ENCODE measurements at places on chromosomes 12 and 14.

- DNase-seq: peak; percentile 90
Measured at GRCh38 chr14:104827177-104828055, 26.5 kb downstream of the ZBTB42 start.

GRCh38 chr12:65263777-65264176, 14.7 kb upstream of the MSRB3 start:
- no peak for DNase-seq

- DNase-seq: no peak
Measured at GRCh38 chr14:35406506-35407305, 2.2 kb upstream of the NFKBIA start.

- no peak for DNase-seq
Measured at GRCh38 chr12:62694116-62694515, 227.5 kb downstream of the MON2 start.

GRCh38 chr12:58671196-58671595, 249.1 kb downstream of the LRIG3 start:
- DNase-seq: no peak

- no peak for DNase-seq
Measured at GRCh38 chr12:24596768-24597388, 352.0 kb downstream of the BCAT1 start.

DNA sequence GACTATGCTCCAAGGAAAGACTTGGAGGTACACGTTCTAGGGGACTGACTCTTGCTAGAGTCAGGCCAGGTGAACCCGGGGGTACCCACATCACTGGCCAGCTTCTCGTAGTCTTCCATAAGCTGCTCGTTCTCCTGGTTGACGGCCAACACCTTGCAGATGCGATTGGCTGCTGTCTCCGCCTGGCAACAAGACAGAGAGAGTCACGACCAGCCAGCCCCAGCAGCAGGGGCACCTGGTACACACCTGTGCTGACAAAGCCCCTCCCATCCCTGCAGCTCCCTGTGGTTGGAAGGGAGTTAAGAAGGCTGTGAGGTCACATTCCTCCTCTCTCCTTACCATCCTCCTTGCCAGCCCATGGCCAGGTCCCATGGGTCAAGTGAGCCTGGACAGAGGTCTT, 85.5 kb downstream of the ACTN1 start:
- DNase-seq: no peak

DNA sequence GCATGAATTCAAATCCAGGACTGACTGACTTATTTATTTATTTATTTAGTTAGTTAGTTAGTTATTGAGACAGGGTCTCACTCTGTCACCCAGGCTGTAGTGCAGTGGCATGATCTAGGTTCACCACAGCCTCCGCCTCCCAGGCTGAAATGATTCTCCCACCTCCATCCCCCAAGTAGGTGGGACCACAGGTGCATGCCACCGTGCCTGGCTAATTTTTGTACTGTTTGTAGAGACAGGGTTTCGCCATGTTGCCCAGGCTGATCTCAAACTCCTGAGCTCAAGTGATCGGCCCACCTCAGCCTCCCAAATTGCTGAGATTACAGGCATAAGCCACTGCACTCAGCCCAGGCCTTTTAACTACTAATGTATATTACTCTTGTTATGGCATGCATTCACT, 36.0 kb downstream of the BTG1 start:
- DNase-seq: no peak
